NCI-H2227 treated with DMSO at 0.1 percent for 48 hours (cell line): ENCODE measurements at places on chromosomes 12 and 14.
A peak's percentile ranks its signal among the peaks of the same experiment; 100 is the strongest.

GRCh38 chr12:58148405-58148804 lies 207.0 kb downstream of the ATP23 start:
- DNase-seq, result no peak

- DNase-seq, result no peak
These were observed 3.0 kb upstream of the SERPINA1 start for GRCh38 chr14:94391281-94391975.

DNA sequence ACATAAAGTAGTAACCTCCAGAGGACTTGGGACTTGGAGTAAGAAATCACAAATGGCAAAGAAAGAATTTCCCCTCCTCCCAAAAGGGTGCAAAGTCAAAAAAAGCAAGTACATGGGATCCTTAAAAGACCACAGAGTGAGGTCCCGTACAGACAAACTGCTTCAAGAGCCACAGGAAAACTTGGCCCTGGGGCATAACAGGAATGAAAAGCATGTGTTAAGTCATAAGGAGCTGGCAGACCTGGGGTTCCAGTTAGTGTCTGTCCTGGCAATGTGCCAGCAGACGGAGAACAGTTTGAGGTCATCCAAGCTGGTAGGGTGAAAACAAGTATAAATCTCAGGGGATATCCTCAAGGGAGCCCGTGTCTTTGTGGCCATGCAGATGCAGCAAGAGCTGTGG lies 73.2 kb downstream of the HSD17B6 start:
- no peak for DNase-seq

DNA sequence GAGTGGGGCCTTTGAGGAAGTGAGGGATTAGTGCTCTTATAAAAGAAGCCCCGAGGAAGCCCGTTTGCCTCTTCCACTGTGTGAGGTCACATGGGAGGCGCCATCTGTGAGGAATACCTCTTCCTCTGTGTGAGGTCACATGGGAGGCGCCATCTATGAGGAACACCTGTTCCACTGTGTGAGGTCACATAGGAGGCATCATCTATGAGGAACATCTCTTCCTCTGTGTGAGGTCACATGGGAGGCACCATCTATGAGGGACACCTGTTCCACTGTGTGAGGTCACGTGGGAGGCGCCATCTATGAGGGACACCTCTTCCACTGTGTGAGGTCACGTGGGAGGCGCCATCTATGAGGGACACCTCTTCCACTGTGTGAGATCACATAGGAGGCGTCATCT lies 69.7 kb downstream of the SLC24A4 start:
- no peak for DNase-seq

- no peak for DNase-seq
These were observed 5.9 kb downstream of the RPS6KL1 start for GRCh38 chr14:74917178-74917543.

DNA sequence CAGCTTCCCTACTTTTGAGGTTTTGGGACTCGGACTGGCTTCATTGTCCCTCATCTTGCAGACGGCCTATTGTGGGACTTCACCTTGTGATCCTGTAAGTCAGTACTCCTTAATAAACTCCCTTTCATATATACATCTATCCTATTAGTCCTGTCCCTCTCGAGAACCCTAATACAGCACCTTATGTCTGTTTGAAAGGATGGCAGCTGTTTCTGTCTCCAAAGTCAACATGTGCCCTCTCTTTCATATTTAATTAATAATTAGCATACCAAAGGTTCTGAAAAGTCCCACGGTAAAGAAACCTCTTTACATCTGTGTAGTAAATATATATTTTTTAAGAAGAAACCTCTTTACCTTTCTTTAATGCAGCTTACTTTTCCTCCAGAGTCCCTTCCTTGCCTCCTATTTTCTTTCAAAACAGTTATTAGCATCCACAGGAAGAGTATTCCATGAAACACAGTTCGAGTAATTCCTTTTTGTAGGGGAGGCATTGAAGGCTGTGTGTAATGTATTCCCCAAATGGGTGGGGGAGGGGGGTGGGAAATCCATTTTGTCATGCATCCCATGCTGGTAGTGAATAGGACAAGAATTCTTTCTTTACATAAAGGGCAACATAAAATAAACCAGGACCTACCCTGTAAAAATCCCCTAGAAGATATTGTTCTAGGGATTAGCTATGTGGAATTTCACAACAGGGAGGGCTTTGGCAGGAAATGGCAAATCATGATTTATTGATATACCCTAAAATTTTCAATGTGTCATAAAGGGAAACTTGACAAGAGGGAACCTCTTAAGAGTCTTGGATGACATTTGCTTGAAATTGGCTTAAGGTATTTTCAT lies 241.5 kb downstream of the SUDS3 start:
- no peak for DNase-seq

DNA sequence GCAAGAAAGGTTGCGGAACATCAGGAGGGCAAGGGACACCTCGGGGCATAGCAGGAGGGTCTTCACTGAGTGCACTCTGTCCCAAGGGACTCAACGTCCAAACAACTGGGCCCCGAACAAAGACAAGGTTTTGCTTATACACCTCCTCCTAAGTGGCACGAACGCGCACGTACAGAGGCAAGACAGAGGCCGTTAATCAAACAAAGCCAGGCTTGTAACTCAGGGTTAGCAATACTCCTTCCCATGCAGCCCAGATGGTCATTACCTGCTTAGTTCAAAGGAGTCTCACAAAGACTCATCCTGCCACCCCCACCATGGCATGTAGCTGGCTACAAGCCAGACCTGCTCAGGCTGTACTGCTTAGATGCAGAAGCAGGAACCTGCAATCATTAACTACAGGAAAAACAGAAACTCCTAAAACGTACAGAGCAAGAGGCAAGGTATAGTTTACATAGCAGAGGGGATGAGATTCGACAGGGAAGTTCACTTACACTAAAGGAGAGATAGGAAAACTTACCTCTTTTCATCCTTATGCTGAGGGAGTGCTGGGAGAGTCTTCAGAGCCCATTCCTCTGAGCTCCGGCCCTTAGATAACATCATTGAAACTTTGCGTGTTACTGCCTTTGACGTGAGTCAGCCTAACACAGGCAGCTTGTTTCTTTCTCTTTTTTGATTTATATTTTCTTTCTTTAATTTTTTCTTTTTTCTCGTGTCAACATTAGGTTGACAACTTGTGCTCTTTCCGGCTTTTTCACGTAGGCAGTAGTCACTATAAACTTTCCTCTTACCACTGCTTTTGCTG lies 1319.1 kb downstream of the TMEM121 start:
- DNase-seq, result no peak

- DNase-seq, result no peak
These were observed 717 bp downstream of the PKP2 start for GRCh38 chr12:32895688-32896431.

DNA sequence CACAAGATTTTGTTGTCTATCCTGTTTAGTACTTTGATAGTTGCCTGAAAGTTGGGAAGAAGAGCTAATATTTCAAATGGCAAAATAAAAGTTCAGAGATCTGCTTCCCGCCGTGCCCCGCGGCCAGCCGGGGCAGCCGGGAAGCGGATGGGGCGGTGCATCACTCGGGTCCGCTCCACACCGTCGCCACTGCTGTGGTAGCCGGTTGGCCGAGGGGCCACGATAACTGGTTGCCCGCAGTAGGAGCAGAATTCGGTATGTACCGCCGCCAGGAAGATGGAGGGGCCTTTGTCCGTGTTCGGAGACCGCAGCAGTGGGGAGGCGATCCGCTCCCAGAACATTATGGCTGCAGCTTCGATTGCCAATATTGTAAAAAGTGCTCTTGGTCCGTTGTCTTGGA lies 427.2 kb upstream of the PDE3A start:
- no peak for DNase-seq

- DNase-seq, result peak; percentile 62
These were observed 174.1 kb upstream of the RTL1 start for GRCh38 chr14:101077481-101078074.

DNA sequence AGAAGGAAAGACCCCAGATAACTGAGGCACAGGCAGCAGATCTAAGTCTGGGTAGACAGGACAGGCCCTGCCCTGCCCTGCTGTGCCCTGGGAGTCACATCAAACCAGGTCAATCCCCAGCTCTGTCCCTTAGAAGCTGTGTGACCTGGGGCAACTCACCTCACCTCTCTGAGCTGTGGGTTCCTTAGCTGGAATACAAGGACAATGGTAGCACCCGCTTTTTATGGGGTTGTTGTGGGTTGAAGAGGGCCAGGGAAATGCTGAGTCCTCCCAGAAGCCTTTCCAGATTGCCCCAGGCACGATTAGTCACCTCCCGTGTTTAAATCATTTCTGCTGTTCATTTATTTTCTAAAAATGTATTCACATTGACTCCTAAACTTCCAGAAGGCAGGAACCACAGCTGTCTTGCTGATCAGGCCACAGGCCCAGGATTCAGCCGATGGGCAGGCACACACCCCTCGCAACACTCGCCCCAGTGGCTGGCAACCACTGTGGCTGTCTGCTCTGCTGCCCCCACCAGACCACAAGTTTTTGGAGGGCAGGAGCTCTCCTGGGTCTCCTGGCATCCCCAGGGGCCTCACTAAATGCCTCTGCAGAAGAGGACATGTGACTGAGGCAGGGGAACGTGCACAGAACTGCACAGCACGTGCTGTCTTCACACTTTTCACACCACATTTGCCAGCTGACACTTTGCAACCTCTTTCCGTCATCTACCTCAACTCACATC lies 3.0 kb downstream of the SELPLG start:
- no peak for DNase-seq

DNA sequence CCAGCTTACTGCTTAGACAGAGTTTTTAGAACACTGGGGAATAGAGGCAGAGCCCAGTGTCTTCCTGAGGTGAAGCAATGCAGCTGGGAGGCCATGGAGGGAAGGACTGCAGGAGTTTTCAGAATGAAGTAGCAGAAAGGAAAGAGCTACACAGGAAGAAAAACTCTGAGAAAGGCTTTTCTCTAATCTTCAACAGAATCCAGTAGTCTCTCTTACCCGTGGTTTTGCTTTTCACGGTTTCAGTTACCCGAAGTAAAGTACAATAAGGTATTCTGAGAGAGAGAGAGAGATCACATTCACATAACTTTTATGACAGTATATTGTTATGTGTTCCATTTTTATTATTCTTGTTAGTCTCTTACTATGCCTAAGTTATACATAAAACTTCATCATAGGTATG lies 761.6 kb downstream of the BCL11B start:
- no peak for DNase-seq

DNA sequence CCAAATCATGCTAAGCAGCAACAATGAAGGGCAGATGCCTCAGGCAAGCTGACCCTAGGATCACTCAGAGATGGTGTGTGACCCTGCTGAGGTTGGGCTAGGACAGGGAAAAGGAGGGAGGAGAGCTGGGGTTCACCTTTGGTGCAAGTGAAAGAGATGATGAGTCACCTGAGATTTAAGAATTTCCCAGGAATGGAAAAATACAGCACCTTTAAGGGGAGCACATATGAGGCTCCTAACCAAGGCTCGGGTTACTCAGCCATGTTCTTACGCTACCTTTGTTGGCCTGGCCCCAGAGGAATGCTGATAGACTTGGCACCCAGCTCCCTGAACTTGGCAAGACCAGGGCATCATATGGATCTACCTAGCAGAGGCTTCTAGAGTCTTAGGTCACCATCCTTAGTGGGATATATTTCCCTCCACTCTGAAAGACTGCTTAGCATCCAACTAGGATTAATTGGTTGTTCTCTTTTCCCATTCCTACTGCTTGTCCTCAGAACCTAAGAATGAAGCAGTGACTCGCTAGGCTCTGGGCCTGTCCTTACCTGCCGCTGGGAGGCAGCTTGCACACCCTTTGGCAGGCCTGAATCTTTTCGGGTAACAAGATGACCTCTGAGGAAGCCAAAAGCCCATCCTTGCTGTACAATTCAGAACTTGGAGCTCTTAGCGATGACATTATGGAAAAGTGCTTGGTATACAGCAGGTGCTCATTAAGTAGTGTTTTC lies 4.0 kb upstream of the NAA25 start:
- DNase-seq, result no peak

DNA sequence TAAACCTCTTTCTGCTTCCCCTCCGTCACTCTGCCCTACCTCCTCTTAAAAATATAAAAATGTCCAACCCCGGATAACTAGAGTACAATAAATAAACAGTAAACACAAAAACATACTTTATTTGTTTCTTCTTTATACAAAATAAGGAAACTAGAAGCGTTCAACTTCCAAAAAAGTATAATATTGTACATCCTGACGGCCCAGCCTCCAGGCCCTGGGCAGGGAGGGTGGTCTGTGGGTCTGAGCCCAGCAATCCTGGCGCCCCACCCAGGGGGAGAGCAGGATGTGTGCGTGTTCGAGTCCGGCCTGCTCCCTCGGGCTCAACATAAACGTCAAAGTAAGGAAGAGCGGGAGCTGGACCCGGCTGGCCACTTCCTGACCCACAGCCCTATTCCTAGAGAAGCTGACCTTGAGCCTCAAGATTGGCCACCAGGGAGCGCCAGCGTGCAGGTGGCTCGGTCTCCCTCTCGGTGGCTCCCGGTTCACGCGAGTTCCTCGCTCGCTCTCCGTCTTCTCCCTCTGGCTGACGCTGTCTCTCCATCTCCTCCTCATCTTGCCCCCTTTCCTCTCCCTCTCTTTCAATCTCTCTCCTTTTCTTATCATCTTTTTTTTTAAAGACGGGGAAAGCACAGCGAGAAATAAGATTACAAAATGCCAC lies 9.4 kb downstream of the LHX5 start:
- peak; percentile 72 for DNase-seq

DNA sequence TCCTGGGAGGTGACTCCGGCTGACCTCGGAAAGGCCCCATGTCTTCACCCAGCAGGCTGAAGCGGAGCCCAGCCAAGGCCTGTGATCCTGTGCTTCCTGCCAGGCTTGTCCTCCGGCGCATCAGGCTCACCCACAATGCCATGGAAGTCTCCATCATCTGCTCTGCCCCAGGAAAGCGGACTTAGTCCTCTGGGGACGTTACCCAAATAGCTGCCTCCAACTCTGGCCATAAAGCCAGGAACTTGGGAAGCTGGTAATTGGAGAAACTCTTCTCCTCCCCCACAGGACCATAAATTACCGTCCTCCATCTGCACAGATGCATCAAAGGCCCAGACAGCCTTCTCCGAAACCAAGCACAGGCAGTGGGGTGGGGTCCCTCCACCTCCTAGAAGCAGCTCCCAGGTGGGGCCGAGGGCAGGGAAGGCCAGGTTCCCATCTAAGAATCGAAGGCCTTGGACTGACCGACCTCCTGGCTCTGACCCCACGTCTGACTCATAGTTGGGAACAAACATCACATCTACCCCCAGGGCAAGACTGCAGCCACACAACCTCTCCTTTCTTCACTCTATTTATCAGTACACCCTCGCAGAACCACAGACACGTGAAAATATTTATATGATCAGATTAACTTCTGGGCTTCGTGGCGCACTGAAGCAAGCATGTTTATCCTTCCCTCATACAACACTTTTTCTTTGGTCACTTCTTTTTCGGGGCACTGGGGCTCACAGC lies 56.4 kb downstream of the PITPNM2 start:
- no peak for DNase-seq

DNA sequence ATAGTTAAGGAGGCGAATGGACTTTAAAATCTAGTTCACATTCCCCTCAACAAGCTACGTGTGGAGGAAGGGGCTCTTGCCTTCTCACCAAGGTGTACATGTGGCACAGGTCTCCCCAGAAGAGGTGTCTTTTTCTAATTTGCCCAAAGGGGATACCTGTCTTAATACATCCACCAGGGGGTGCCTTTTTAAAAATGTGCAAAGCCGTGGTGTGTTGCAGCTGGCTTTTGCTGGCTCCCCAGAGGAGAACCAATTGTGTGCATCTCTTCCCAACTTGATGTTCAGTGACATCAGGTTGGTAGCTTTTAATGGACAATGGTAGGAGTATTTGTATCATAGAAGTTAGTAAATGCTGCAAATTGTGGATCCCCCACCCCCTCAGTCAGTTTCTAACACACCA lies 33.8 kb downstream of the CREBL2 start:
- DNase-seq, result peak; percentile 2

- no peak for DNase-seq
These were observed 39.6 kb downstream of the TEAD4 start for GRCh38 chr12:2998789-2999264.
